ENCODE measurements at places on chromosomes 7 and 10.

DNA sequence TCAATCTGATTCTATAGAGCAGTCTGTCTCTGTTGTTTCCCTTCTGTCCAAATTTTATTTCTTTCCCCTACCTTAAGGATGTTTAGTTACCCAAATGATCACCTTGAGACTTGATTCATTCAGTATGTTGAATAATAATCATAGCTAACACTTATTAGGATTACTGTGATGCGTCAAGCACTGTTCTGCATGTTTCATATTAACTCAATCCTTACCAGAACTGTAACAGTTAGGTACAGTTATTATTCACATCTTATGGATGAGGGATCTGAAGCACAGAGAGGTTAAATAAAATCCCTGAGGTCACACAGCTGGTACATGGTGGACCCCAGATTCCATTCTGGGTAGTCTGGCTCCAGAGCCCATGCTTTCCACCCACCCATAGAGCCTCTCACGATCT is 97.9 kb upstream of the SAMD8 start:
- DNase-seq: no peak

GRCh38 chr7:155296788-155297516 is 726 bp upstream of the INSIG1 start:
- peak; percentile 86 for DNase-seq

- no peak for DNase-seq
Measured at GRCh38 chr7:157077986-157078644, 60.6 kb upstream of the UBE3C start.

DNA sequence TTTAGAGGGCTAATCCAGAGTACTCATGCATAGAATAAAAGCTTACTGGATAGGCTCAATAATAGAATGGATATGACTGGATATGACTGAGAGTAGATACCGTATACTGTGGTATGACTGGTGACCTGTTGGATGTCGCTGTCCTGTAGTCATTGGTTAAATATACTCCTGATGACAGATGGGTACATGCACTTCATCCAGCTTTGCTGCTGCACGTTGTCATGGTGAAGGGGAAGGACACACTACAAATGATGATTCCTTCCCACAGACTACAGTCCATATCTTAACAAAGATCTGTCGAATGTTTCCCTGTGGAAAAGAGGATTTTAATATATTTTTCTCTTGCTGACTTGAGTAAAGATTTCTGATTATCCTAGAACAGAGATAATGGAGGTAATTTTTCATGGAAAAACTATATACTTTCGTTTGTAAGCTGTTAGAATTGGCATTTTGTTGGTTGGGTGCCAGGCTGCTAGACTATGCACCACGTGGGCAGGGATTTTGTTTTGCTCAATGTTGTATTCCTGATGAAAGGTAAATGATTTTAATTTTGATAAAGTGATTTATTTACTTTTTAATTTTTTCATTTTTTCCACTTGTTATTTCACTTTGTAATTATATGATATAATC is 97.3 kb downstream of the PPP1R9A start:
- no peak for DNase-seq

GRCh38 chr10:124376411-124376810 is 42.3 kb downstream of the OAT start:
- no peak for DNase-seq
